ENCODE measurements at places on chromosomes 5 and 9. TPM values are rescaled to one million over a fixed set of nuclear protein-coding genes. Genes with fewer than 3 reads are reported as not detected.

GRCh38 chr9:122118343-122119165 lies 25.4 kb upstream of the TTLL11 start:
- DNase-seq: peak; percentile 65

DNA sequence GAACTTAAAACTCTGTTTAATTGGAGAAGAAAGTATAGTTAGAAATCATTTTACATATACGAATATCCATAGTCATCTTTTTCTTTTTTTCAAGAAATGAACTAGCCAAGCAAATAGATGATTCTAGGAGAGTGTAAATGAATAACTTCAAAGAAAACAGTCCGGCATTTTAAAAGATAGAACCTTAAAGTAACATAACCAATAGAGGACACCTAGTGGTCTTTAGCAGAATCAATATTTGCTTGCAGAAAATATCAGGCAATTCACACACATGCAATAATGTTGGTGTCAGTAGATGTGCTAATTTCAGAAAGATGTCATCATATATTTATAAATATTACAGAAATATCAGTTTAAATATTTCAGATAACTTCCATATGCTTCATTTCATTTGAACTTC lies 57.1 kb downstream of the HCN1 start:
- no peak for DNase-seq

- no peak for DNase-seq
These were observed 293.7 kb downstream of the SPOCK1 start for GRCh38 chr5:137205231-137206027.

GRCh38 chr5:17230191-17230590 lies 12.8 kb downstream of the BASP1 start:
- no peak for DNase-seq

- peak; percentile 95 for DNase-seq
These were observed 92.0 kb downstream of the DCP2 start for GRCh38 chr5:113068559-113068958.

- peak; percentile 12 for DNase-seq
These were observed 74.7 kb upstream of the RASGRF2 start for GRCh38 chr5:80885396-80886000.

DNA sequence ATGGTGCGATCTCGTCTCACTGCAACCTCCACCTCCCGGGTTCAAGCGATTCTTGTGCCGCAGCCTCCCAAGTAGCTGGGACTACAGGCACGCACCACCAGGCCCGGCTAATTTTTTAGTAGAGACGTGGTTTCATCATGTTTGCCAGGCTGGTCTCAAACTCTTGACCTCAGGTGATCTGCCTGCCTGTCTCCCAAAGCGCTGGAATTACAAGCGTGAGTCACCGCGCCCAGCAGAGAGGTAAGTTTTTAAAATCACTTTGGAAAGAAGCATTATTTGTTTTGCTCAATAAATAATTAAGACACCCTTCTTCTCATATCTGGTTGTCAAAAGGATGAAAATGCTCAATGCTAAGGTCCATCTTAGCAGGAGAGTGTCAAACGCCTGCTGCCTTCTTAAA lies 48.5 kb upstream of the STXBP1 start:
- DNase-seq: no peak

- no peak for DNase-seq
These were observed 456.4 kb upstream of the KLF4 start for GRCh38 chr9:107945961-107946360.

DNA sequence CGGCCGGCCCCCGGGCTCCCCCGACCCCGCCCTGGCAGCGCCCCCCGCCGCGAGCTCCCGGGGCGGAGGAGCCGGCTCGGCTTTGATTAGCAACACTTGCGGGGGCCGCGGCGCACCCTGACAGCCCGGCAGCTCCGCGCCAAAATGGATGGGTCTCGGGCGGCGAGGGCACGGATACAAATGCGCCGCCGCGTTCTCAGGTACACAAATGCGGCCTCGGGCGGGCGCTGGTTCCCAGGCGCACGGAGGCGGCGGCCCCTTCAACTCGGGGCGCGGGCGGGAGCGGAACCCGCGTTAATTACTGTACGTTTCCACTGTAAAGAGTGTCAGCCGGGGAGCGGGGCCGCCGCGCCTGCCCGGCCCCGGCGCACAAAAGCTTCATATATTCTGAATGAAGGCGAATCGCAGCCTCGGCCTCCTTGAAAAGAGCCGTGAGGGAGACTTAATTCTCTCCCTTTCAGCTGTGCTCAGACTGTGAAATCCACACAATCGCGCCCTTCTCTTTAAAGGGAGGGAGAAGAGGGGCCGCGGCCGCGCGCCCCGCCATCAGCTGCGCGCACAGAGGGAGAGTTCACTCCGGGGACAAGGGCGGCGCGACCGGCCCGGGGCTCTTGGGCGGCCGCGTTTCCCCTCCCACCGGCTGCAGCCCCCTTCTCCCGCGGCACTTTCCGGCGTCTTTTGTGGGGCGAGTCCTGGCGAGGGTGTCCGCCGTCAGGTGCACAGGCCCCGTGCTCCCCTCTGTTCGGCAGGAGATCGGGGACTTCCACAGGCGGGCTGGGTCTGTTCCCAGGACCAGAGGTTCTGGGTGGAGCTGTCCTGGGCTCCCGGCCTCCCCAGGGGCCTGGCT lies 27.0 kb downstream of the MSX2 start:
- DNase-seq: peak; percentile 31

DNA sequence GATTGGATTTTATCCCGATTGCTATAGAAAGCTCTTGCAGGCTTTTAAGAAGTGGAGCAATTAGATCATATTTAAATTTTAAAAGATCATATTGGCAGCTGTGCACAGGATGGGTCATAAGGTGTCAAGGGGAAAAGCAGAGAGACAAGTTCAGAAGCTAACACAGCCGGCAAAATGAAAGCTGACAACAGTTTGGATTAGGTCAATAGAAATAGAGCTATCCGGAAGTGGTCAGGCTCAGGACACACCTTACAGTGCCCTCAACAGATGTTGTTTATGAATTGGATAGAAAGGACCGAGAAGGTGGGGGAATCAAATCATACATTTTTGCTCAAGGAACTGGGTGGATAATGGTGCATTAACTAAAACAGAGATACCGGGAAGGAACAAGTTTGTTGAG lies 46.3 kb upstream of the MARCHF11 start:
- no peak for DNase-seq

DNA sequence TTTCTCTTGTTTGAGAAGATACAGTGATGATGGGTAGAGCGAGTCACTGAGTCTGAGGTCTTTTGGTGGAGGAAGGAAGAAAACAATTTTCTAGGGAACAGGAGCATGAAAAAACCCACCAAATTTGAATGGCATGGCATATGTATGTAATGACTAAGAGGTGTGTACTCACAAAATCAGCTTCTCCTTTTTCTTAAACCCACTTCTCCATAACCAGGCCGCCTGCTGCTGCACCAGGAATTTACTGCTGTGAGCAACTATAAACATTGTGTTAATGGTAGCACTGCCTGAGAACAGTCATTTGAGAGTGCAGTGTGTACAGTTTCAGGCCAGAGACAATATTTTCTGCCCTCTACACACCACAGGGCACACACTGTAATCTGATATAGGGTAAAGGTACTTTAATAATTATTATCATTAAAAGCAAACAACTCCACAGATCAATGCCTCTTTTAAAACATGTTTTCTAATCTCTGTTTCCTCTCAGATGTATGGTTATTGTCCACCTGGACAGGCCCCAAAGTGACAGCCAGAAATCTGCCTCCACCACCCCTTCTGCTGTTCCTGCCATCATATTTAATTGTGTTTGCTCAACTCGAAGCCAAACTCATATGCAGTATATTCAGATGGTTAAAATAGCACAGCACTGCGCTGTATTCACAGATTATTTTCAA lies 241.6 kb downstream of the KIAA0825 start:
- DNase-seq: no peak

DNA sequence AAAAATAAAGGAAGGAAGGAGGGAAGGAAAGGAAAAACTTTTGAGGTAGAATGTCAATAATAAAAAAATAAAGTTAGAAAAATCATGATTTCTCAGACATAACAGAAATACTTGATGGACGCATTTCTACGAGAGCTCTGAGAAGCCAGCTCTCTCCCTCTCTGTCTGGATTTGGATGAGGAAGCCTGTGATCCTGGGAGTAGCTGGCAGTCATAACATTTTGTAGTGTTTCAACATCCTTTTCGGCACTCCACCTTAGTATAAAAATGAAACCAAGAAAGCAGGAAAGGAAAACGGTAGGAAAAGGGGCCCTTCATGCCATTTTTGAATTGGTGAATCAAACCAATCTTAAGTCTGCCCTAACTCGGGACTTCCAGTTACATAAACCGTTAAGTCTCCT lies 321.3 kb downstream of the EPB41L4A start:
- no peak for DNase-seq

DNA sequence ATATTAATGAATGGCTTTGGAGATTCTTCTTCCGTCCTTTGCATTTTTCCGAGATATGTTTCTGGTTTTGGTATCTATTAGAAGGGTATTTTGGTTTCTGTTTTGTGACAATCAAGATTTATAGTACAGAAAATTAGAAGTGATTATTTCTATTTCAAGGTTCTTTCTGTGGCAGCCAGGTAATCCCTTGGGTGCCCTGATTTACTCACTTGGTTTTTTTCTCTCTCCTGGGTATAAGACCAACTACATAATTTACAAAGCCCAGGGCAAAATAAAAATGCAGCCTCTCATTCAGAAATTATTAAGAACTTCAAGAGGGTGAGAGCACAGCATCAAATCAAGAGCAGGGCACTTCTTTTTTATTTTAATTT lies 2.0 kb upstream of the RNF14 start:
- no peak for DNase-seq

DNA sequence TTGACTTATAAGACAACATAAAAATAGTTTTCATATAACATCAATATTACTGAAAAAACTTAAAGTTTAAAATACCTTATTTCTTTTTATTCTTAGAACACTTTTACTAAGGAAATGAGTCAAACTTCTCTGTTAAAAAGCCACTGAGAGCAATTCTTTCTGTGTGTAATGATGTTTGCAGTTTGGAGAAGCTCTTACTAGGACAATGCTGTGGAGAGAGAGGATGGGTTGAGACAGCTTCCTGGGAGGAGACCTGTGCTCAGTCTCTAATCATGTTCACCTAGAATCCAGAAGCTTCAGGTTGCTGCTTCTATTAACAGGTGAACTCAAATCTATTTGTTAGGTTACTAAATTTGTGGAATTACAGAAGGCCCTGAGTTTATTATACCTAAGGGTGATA lies 198.5 kb downstream of the DNAH5 start:
- DNase-seq: no peak

DNA sequence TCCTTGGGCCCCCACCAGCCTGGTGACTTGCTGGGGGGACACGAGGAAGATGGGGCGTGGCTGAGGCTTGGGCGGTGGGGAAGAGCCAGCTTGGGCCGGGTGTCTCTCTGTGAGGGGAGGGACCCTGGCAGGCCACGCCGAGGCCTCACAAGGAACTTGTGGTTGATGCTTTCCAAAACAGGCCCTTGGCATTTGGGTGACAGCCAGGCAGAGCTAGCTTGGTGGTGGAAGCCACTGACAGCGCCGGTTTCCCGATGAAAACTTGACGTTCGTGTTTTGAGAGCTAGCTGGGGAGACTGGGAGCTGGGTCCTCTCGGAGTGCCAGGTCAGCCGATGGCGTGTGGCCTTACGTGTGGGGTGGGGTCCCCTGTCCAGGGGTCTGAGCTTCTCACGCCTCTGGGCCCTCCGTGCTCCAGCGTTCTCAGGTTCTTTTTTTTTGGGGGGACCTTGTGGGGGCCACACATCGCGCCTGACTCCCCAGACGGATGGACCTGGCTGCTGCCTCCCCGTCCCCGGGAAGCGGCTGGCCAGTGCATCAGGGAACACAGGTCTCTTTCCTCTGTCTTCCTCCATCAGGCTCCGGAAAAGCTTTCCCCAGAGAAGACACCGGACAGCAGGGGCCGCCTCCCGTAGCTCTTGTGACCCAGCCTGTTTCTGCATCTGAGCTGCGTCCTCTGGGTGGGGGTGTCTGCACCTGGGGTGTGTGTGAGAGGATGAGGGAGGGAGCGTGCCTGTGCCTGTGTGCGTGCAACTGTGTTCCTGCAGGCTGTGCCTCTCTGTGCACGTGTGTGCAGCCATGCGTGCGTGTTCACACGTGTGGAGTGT lies 129.3 kb upstream of the LPCAT1 start:
- DNase-seq: peak; percentile 56

- no peak for DNase-seq
These were observed 247.2 kb downstream of the FSTL4 start for GRCh38 chr5:133364936-133365707.

DNA sequence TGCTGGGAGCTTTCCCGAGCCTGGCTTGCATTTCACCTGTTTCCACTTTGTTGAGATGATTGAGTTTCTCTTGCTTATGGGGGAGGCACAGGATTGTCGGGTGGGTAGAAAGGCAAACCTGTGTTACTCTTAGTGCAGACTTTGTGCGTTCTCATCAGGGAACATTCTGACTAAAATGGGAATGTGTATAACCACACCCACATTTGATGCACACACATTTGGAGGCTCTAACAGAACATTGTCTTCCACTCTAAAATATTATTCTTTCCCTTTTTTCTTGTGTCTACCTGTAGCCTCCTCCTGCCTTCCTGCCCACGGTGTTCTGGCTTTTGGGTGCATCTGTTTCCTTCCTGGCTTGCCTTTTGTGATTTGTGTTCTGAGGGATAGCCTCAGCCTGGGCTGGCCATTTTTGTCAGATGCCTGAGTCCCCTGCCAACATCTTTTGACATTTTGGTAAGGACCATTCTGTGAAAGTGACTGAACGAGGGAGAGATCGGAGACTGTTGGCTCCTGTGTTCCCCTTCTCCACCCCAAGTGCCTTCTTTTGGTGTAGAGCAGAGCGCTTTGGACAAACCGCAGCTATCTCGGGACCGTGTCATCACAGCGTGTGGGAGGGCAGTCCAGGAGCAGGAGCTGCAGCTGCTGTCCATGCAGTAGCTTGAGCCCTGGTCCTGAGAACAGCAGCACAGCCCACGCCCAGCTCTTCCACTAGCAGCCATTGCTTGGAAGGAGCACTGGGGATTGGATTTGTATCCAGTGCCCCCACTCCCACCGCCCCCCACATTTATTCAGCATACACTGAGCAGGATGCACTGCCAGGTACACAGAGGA lies 101.4 kb downstream of the ARHGAP26 start:
- peak; percentile 62 for DNase-seq

DNA sequence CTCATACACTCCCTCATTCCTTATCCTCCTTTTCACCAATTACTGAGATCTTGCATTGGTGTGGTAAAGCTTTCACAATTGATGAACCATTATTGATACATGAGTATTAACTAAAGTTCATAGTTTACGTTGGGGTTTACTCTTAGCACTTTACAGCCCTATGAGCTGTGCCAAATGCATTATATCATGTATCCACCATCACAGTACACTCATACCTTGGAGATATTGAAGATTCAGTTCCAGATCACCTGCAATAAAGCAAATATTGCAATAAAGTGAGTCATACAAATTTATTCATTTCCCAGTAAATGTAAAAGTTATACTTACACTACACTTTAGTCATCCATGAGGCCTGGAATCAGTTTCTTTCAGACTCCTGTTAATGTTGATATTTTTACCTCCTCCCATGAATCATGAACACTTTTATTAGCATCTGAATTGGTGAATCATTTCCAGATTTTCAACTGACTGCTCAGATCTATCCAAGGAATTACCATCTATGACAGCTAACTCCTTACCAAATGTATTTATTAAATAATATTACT lies 546.6 kb upstream of the PTPRD start:
- DNase-seq: no peak

The LRRC19 gene
- not detected for total RNA-seq

The FAM78A gene
- 7.0 TPM for total RNA-seq

The PCDHGC5 gene
- total RNA-seq: 2.0 TPM

The ICE1 gene
- total RNA-seq: 29.4 TPM

The OR1N2 gene
- total RNA-seq: not detected

The GLRA1 gene
- not detected for total RNA-seq

The CD14 gene
- 0.64 TPM for total RNA-seq

The SLC36A3 gene
- not detected for total RNA-seq

The PCDHGA11 gene
- 2.0 TPM for total RNA-seq

The PCDHB8 gene
- 10.4 TPM for total RNA-seq

The HAVCR2 gene
- total RNA-seq: 0.37 TPM

The GHR gene
- 0.75 TPM for total RNA-seq
